ENCODE measurements at places on chromosomes 4 and X. TPM values are rescaled to one million over a fixed set of nuclear protein-coding genes. Genes with fewer than 3 reads are reported as not detected.

- H3K4me3 ChIP-seq, result peak overlapping the region; percentile 69
- peak; percentile 61 for DNase-seq
- H3K27me3 ChIP-seq, result peaks cover 37% of the 10 kb centered on the region
- H3K36me3 ChIP-seq, result no peaks in the 10 kb centered on the region
- H3K27ac ChIP-seq, result peak overlapping the region; percentile 35
Measured at GRCh38 chrX:74535408-74536151, 78.8 kb downstream of the RLIM start.

DNA sequence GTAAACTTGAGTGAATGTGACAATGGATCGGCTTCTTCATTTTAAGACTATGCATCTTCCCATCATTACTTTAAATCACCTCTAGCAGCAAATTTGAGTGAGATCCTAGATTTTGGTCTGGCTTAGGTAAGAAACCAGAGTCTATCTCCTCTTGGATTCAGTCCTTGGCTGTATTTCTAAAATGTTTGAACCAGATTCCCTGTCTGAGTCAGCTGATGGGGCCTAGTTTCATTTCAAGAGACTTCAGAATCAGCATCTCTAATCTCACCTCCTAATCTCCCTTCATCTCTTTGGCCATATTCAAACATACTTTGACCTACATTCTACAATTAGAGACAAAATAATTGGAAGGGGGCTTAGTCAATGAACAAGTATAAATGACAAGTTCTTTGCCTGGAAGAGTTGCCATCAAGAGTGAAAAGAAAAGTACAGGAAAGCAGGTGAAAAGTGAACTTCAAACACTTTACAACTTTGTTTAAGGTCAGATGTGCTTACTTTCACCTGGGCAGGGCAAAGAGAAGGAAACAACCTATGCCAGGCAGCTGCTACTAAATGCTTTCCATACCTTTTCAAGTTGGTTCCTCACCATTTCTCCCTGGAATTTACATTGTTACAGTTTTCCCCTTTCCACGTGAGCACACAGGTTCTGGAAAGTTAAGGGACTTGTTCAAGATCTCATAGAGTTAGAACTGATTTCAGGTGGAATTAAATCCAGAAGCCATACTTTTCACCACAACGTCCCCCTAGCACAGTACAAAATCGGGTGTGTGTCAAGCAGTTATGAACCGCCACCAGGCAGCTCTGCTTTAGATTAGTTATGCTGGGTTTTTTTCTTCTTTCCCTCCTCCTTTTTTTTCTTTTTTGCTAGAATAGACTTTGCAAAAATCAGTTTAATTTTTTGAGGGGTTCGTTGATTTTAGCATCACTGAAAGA is 30.7 kb upstream of the PITX2 start:
- no peaks in the 10 kb centered on the region for H3K4me1 ChIP-seq
- H3K27me3 ChIP-seq, result peaks cover 41% of the 10 kb centered on the region
- H3K36me3 ChIP-seq, result no peaks in the 10 kb centered on the region
- H3K27ac ChIP-seq, result no peak overlapping the region

DNA sequence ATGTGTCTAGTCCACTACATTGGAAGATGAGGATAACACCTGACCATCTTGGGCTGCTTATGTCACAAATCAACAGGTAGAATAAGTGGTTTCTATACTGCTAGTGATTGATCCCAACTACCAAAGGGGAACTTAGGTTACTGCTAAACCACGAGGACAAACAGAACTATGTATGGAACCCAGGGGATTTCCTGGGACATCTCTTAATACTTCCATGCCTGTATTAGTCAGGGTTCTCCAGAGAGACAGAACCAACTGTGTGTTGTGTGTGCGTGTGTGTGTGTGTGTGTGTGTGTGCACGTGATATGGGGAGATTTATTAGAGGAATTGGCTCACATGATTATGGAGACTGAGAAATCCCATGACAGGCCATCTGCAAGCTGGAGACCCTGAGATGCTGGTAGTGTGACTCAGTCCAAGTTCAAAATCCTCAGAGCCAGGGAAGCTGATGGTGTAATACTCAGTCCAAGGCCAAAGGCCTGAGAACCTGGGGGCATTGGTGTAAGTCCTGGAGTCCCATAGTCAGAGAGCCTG is 16.2 kb upstream of the AFF1 start:
- no peaks in the 10 kb centered on the region for H3K27me3 ChIP-seq
- peak overlapping the region; percentile 14 for H3K27ac ChIP-seq
- no peak overlapping the region for H3K4me3 ChIP-seq
- peak; percentile 21 for DNase-seq
- H3K4me1 ChIP-seq, result peaks cover 35% of the 10 kb centered on the region

GAGE13 gene
- total RNA-seq, result not detected

GRCh38 chrX:153455571-153455970 is 9.7 kb upstream of the TREX2 start:
- no peaks in the 10 kb centered on the region for H3K27me3 ChIP-seq
- no peaks in the 10 kb centered on the region for H3K4me1 ChIP-seq
- H3K4me3 ChIP-seq, result no peak overlapping the region
- no peak for DNase-seq

AKAP4 gene
- not detected for total RNA-seq

DNA sequence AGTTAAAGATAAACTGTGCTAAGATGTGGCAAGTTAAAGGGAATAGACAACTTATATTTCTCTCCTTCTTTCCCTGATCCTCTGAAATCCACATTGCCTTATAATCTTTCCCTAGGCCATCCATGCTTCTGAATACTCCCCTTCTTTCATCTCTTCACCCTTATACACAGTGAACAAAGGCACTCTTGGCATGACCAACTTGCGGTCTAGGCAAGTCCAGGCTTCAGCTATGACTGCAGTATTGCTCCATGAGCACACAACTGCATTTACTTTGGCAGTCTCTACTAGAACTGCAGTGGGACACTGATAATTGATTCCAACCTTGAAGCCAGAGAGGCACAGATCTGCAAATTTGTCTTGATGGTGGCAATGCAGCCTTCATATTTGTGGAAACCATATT is 24.2 kb upstream of the UBA6 start:
- H3K4me1 ChIP-seq, result peaks cover 10% of the 10 kb centered on the region
- no peak for DNase-seq
- peaks cover 6% of the 10 kb centered on the region for H3K36me3 ChIP-seq
- no peak overlapping the region for H3K27ac ChIP-seq

GRCh38 chr4:89284828-89285227 is 22.8 kb downstream of the GPRIN3 start:
- no peaks in the 10 kb centered on the region for H3K27me3 ChIP-seq
- H3K27ac ChIP-seq, result no peak overlapping the region
- no peaks in the 10 kb centered on the region for H3K36me3 ChIP-seq
- H3K4me3 ChIP-seq, result no peak overlapping the region
- no peak for DNase-seq

PDCL2 gene
- not detected for total RNA-seq

DNA sequence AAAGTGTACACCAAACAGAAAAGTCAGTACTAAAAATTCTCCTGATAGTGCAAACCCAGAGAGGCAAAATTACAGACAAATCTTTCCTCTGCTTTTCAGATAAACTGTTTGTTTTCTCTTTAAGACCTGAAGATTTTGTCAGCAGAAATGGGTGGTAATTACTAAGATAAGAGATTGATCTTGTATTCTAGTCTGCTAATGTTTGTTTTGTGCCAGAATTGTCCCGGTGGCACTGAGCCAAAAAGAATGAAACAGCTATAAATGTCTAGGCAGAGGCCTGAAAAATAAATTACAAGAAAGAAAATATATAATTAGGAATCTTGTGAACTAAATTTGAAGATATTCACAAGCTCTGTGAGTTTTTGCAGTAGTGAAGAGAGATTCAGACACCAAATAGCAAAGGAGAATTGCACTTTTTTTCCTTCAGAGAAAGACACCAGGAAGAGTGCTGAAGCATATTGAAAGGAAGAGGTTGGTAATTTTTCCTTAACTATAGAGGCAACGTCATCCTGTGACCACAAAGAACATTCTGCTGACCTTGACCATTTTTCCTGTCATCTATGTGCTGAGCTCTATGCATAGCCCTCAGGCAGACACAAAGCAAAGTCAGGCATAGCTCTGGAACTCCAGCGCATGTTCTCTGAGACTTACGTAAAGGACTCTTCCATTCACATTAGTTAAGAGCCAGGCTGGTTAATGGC is 314.5 kb upstream of the RASGEF1B start:
- peaks cover 11% of the 10 kb centered on the region for H3K4me1 ChIP-seq
- peak overlapping the region; percentile 61 for H3K27ac ChIP-seq
- peak; percentile 40 for DNase-seq
- no peak overlapping the region for H3K4me3 ChIP-seq
- no peaks in the 10 kb centered on the region for H3K27me3 ChIP-seq

SPIN2A gene
- total RNA-seq, result 0.44 TPM

SMPX gene
- not detected for total RNA-seq
